Motor neuron (in vitro differentiated cells): ENCODE measurements at places on chromosomes 12 and 14.

DNA sequence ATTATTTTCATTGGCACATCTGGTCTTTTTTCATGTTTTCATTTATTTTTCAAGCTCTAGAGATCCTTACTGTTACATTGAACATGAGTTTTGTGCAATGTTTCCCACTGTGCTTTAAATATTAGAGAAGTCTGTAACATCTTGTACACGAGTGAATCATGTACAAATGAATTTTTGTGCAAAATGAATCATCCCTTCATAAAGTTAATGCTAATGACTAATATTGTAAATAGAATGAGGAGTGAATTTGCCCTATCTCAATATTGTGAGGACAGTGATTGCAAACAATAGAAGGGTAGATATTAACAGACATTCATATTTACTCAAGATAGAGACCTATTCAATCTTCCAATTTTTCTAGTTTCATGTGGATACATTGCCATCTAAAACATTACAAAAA is 463.3 kb upstream of the FOXG1 start:
- no peak for ATAC-seq

DNA sequence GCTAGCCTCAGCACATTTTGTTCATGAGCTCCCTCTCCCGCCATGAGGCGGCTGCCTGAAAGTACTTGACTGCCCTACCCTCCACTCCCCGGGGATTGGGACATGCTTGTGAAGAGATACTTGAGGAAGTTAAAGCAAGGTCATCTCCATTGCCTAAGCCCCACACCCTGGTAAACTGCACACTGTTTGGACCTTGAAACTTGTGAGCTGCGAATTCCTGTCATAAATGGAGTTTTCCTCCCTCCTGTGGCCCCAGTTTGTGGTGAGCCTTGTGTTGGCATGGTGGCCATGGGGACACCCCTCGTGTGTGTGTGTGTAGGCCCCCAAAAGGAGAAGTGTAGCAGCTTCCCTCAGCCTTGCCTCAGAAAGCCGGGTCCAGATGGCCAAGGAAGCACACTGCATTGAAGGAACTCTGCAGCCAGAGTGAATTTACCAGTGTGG is 395.5 kb downstream of the ZFP36L1 start:
- ATAC-seq, result peak; percentile 6

GRCh38 chr12:41184864-41185263 is 3.3 kb upstream of the PDZRN4 start:
- ATAC-seq, result no peak

DNA sequence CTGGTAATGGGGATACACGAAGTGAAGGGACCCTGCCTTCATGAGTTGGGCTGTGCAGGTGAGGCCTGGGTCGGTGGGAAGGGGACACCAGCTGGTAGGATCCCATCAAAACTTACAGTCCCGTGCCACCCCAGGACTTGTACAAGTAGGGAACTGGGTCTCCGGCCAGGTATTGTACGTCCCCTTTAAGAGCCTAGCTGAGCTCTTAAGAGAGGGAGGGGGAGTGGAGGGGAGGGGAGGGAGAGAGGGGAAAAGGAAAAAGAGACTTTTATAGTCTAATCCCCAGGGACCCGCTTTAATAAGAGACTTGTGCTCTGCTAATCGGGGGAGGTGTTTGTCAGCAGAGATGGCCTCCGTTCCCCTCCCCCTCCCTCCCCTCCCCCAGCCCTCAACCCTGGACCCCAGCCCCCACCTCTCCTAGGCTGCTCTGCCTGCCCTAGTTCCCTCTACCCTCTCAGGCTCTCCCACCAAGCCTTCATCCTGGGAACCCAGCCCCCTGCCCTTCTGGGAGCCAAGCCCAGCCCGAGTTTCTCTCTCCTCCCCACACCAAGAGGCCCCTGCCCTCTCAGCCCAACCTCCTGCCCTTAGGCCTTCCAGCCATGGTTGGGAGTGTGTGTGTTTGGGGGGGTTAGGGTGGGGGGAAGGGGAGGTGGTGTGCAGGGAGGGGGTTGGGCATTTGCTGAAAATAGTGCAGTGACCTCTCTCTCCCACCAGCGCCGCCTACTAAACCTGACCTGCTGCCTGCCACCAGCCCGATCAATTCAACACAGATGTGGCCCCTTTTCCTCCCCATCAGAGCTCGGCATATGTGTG is 2.6 kb downstream of the GDF11 start:
- ATAC-seq, result peak; percentile 59

DNA sequence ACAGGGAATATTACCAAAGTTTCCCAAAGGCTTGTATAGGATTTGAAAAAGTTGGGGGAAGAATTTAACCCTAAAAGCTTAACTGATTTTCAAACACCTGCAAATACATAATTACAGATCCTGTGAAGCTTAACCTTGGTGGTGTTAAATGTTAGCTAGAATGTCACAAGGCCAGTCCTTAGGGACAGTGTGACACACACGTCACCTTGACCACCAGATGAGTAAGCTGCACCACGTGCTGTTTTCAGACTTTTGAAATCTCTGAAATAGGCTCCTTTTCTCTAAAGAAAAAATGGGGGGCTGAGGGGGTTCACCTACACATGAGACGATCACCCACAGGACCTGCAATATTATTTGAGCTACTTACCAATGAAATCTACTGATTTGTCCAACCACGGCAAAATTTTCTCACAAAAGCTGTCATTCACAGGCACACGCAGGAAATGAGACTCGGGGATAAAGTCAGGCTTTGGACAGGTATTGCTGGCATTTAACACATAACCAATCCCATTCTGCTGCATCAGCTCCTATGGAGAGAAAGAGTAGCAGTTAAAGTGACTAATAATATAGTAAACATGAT is 75.9 kb downstream of the DUSP16 start:
- no peak for ATAC-seq

DNA sequence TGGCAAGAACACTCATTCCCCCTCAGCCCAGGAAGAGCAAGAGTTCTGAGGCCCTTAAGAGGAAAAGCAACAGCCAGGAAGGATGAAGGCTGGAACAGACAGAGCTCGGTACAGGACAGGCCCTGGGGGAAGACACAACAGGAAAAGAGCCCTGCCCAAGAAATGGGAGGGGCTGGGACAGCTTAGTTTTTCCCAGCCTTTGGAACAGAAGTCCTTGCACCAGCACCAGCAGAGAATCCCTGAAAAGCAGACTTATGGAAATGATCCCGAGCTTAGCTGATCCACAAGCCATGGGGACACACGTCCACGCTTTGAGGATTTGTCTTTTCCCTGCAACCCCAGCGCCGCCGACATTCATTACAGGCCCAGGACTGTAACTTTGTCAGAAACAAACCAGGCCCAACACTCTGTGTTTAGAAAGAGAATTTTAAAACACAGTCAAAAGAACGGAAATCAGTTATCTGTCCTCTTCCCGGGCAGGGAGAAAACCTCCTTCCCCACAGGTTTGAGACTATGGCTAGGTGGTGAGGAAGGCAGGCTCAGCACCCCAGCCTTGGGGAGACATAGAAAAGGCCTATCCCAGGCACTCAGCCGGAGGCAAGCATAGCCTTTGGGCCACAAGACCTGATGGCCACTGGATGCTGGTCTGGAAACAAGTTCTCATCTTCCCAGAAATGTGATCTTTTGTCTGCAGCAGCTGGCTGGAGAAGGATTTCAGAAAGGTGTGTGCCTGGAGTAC is 4.0 kb upstream of the AVIL start:
- peak; percentile 15 for ATAC-seq

DNA sequence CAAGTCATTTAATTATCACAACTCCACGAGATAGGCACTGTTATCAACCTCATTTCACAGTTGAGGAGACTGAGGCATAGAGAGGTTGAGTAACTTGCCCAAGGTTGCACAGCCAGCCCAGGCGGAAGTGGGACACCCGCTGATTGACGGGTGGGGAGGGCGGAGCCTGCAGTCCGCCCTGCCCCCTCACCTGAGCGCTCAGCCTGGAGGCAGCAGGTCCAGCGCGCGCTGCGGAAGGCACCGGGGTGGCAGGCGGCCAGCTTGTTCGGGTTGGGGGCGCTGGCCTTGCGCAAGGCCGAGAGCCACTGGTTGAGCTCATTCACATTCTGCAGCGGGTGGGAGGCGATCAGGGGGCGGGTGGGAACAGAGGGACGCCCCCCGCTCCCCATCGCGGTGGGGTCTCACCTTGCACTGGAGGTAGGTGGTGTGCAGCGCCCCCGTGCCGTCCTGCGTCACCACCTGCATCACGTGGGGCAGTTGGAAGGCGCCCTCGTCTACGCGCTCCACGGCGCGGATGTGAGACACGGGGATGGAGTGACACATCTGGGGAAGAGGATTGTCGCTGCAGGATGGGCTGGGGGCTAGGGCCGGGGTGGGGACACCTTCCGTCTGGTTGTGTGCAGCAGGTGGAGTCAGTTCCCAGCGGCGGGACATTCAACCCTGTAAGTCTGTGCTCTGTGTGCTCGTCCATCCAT is 31.7 kb downstream of the RASAL1 start:
- ATAC-seq, result peak; percentile 72

DNA sequence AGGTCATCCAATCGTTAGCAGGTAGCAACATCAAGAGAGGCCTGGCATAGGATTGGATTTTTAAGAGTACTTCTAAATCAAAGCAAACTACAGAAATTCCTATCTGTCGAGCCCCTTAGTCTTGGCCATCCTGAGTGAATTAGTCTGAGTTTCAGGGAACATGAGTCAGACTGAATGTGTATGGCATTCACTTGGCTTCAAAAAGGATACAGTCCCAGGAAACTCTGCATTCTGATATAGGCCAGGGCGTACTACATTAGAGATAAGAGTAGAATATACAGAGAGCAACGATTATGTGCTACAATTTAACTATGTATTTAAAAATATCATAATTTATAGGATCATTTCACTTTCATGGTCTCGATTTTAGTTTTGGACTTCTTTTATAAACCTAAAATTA is 242.2 kb downstream of the SOX5 start:
- no peak for ATAC-seq

DNA sequence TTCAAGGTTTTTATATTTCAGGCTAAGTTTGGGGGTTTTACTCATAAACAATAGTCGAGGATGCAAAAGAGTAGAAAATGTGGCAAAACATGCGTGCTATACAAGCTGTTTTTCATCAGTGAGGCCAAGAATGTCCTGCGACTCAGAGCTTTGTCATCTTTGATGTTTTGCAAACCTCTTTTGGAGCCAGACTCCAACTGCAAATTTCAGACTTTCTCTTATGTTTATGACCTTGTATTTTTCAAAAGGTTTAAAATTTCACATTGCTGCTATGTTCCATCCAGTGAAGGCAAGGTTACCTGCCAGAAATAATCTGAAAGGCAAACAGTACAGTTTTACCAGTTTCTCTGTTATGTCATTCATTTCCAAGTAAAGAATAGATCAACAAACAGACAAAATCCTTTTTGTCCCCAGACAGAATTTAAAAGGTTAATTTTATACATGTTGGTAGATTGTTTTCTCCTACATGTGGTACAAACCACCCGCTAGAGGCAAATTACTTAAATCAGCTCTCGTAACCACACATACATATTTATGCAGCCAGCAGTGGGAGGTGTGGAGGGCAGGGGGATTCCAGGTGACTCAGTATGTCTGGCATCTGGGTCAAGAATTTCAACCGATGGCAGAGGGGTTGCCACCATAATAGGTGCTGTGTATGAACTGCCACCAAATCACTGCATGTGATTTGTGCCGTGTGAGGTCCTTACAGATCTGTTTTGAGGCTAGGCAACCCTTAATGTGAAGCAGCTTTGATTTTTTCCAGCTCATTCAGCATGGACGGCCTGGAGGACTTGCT is 119.8 kb upstream of the CPM start:
- peak; percentile 37 for ATAC-seq

- no peak for ATAC-seq
Observed at GRCh38 chr12:4284306-4284705, 10.7 kb downstream of the CCND2 start.

DNA sequence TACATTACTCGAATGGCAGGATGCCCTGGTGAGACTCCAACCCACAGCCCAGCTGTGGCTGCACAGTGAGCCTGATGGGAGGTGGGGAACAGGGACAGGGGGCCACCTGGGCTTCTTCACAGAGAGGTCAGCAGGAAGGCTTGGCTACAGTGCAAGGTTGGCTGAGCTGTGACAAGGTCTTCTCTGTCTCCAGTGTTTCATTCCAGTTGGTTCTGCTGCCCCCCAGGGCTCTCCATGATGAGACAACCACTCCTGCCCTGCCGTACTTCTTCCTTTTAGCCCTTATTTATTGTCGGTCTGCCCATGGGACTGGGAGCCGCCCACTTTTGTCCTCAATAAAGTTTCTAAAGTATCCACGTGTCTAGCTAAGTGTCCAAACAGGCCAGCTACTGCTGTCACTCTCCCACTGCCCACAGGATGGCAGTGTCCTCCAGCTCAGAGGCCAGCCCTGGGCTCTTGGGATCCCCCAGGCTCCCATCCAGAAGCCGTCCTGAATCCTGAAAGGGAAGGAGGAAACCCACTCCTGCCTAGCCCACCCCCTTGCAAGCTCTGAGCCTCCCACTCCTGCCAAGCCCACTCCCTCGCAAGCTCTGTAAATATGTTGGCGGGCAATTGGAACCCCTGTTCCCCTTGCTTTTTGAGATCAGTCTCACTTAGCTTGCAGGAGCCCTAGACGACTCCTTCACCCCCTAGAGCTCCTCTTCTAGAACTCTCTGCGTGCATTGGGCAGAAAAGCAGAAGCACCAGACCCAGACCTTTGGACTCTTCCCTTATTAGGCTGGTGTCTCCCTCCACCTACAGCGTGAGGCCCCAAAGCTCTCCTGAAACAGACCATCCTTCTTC is 5.4 kb downstream of the C1QL4 start:
- ATAC-seq, result peak; percentile 95

- peak; percentile 13 for ATAC-seq
Observed at GRCh38 chr14:95547626-95548327, 12.9 kb downstream of the GLRX5 start.

DNA sequence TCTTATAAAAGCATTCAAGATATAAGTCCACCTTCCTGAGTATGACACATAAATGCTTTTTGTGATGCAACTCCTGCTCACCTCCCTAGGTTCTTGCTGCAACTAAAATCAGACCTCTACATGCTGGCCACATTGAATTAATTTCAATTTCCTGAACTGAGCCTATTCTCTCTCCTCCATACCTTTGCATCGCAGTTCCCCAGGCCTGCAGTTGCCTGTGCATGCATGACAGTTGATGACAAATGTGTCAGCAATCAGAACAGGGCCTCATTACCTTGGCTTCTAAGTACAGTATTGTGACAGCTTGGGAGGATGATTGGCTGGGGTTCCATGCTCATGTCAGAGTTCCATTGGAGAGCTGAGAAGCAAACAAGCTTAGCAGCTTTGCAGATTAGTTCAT is 3.9 kb upstream of the TM7SF3 start:
- ATAC-seq, result no peak
